ENCODE measurements at places on chromosomes 3 and 15.

- no peaks in the 10 kb centered on the region for H3K27me3 ChIP-seq
- H3K27ac ChIP-seq, result no peak overlapping the region
- no peaks in the 10 kb centered on the region for H3K4me1 ChIP-seq
These were observed 11.4 kb downstream of the RSRC1 start for GRCh38 chr3:158121295-158121694.

- no peaks in the 10 kb centered on the region for H3K36me3 ChIP-seq
- DNase-seq, result no peak
- H3K4me3 ChIP-seq, result no peak overlapping the region
- no peak overlapping the region for H3K27ac ChIP-seq
These were observed 58.6 kb downstream of the PRICKLE2 start for GRCh38 chr3:64166584-64167162.

DNA sequence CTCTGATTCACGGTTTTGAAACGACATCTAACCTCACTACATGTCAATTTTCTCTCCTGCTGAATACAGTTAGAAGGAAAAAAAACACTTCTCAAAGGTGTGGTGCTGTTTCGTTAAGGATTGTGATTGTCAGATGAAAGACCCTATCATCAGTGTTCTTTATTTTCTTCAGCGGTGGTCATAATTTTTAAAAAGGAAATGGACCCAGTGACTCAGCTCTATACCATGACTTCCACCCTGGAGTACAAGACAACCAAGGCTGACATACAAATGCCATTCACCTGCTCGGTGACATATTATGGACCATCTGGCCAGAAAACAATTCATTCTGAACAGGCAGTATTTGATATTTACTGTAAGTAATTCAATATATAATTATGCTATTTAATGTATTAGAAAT, 167.8 kb downstream of the ALCAM start:
- H3K4me3 ChIP-seq, result no peak overlapping the region
- no peaks in the 10 kb centered on the region for H3K27me3 ChIP-seq
- no peaks in the 10 kb centered on the region for H3K4me1 ChIP-seq
- DNase-seq, result no peak
- no peak overlapping the region for H3K27ac ChIP-seq

DNA sequence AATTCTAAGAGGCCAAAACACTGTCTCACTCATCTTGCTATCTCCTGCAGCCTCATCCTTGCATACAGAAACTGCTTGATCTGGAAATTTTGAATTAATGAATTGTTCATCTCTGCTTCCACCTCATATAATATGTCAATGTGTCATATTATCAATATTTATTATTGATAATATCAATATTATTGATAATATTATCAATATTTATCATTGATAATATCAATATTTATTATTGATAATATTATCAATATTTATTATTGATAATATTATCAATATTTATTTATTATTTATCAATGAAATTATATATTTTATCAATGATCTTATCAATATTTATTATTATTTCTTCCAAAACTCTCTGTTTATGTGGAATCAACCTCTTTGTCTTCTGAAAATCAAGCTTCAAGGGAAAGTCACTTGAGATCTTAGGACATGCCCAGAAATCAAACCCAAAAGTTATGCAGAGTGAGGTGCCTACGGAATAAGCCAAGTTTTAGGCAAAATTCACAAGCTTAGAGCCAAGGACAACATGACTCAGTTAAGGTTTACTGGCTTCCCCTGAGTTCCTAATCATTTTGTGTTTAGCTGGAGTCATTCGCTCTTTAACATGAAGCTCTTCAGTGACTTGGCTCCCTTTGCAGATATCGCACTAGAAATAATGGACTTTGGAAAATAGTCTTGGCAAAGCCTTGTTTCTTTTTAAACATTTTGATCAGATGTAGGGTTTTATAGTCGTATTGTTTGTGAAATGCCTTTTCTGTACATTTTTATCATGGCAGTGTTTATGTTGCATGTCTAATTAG, 297.1 kb upstream of the RARB start:
- H3K4me1 ChIP-seq, result no peaks in the 10 kb centered on the region
- no peak overlapping the region for H3K4me3 ChIP-seq
- H3K27me3 ChIP-seq, result no peaks in the 10 kb centered on the region
- H3K27ac ChIP-seq, result no peak overlapping the region
- DNase-seq, result no peak

DNA sequence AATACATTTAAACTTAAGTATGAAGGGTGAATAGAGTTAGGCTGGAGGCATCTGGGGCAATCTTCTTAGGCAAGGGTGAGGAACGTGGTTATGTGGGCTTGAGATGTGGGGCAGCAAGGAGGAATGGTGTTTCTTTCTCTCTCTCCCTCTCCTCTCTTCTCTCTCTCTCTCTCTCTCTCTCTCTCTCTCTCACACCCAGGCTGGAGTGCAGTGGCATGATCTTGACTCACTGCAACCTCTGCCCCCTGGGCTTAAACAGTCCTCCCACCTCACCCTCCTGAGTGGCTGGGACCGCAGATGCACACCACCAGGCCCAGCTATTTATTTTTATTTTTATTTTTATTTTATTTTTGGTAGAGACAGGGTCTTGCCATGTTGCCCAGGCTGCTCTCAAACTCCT, 4.0 kb upstream of the MGA start:
- DNase-seq, result no peak
- H3K36me3 ChIP-seq, result no peaks in the 10 kb centered on the region
- no peak overlapping the region for H3K4me3 ChIP-seq
- H3K4me1 ChIP-seq, result peaks cover 17% of the 10 kb centered on the region
- H3K27me3 ChIP-seq, result no peaks in the 10 kb centered on the region

DNA sequence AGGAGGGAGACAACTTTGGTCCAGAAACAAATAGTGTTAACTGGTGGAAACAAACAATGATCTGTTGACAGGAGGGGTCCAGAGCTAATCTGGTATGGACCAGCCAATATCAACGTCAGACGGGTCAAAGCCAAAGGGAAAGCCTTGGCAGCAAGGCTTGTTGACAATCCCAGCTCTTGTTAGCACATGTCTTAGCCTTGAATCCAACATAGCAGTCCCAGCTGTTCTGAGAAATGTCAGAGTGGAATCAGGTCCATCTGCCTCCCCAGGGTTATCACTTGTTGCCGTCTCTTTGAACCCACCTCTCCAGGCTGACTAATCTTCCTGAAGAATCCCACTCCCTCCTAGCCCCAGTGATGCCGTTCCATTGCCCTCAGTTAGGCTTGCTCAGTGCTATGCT, 404.6 kb upstream of the MCTP2 start:
- no peak for DNase-seq
- H3K4me3 ChIP-seq, result no peak overlapping the region
- no peaks in the 10 kb centered on the region for H3K27me3 ChIP-seq
- no peaks in the 10 kb centered on the region for H3K36me3 ChIP-seq
- H3K27ac ChIP-seq, result no peak overlapping the region

DNA sequence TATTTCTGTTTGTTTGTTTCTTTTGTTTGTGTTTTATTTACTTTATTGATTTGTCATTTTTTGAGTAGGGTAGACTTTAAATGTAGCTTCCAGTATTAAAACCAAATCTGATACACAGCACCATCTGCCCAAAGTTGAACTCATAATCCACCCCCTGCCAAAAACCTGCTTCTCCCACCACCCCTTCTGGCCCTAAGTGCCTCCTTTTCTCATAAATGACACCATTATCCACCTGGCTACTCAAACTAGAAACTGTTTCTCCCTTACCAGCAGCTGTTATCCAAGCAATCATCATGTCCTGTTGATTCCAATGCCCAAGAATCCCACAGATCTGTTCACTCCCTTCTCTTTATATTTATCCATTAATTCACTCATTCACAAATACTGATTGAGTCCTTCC, 21.8 kb upstream of the PTX3 start:
- no peak overlapping the region for H3K27ac ChIP-seq
- no peaks in the 10 kb centered on the region for H3K27me3 ChIP-seq
- DNase-seq, result no peak
- no peaks in the 10 kb centered on the region for H3K4me1 ChIP-seq

DNA sequence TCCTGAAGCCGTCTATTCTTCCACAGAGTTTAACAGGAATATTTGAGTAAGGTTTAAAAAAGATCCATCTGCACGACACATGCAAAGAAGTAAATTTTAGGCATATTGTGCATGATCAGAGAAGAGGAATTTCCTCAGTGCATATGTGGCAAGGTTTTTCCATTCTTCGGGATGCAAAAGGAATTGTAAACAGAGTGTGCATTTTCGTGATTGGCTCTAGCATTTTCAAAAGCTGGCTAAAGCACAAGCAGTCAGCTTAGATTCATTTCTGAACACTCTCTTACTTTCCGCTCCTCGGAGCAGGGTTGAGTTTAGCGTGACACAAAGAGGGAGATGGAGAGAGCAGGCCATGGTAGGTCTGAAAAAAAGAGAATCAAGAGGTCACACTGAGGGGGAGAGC, 128.2 kb downstream of the ADAMTS9 start:
- no peaks in the 10 kb centered on the region for H3K27me3 ChIP-seq
- no peak for DNase-seq
- H3K36me3 ChIP-seq, result no peaks in the 10 kb centered on the region
- H3K4me3 ChIP-seq, result no peak overlapping the region
- H3K27ac ChIP-seq, result no peak overlapping the region
- no peaks in the 10 kb centered on the region for H3K4me1 ChIP-seq

DNA sequence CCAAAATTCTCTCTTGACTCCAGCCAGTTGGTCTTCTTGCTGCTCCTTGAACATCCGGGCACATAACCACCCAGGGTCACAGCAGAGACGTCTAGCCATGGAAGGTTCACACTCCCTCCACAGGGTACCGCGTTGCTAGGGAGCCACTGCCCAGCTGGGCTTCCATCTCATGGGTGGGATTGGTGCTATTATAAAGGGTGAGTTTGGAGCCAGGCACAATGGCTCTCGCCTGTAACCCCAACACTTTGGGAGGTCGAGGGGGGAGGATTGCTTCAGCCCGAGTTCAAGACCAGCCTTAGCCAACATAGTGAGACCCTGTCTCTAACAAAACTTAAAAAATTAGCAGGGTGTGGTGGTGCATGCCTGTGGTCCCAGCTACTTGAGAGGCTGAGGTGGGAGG, 17.5 kb upstream of the SKOR1 start:
- no peaks in the 10 kb centered on the region for H3K36me3 ChIP-seq
- DNase-seq, result no peak
- no peak overlapping the region for H3K27ac ChIP-seq
- H3K4me3 ChIP-seq, result no peak overlapping the region

DNA sequence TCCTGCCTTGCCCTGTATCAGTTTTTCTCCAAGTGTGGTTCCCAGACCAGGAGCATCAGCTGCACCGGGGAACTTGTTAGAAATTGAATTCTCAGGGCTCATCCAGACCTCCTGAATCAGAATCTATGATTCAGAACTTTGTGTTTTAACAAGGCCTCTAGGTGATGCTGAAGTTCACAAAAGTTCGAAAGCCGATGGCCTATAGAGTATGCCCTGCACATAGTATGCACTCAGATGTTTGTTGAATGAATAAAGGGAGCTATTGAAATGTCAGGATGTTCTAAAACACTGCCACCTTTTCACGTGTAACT, 664 bp upstream of the LARP6 start:
- DNase-seq, result no peak
- no peaks in the 10 kb centered on the region for H3K36me3 ChIP-seq
- H3K27me3 ChIP-seq, result peaks cover 16% of the 10 kb centered on the region
- H3K4me3 ChIP-seq, result no peak overlapping the region
- no peak overlapping the region for H3K27ac ChIP-seq
- peaks cover 7% of the 10 kb centered on the region for H3K4me1 ChIP-seq

DNA sequence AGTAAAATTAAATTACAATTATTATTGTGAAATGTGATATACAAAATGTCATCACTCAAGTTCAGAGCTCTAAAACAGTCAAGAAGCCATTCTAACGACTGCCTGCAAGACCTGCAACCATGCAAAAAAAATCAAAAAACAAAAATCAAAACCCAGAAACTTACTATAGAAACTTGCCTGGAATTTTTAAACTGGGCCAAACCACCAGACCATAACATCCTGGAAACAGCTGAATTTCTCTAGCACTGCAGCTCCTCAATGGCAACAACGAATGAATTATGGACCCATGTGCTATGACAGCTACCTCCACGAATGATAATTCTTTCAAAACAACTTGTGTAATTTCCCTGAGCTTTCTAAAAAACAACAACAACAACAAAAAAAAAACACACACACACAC, 130.0 kb upstream of the KCNMB2 start:
- H3K4me1 ChIP-seq, result no peaks in the 10 kb centered on the region
- H3K27me3 ChIP-seq, result no peaks in the 10 kb centered on the region
- DNase-seq, result no peak
- H3K4me3 ChIP-seq, result no peak overlapping the region
- no peak overlapping the region for H3K27ac ChIP-seq

Measured in natural killer cell (primary cell).